ENCODE measurements at places on chromosomes 6 and 20.
A peak's percentile ranks its signal among the peaks of the same experiment; 100 is the strongest.

GRCh38 chr6:13908955-13909381, 15.8 kb upstream of the RNF182 start:
- peak; percentile 21 for DNase-seq

DNA sequence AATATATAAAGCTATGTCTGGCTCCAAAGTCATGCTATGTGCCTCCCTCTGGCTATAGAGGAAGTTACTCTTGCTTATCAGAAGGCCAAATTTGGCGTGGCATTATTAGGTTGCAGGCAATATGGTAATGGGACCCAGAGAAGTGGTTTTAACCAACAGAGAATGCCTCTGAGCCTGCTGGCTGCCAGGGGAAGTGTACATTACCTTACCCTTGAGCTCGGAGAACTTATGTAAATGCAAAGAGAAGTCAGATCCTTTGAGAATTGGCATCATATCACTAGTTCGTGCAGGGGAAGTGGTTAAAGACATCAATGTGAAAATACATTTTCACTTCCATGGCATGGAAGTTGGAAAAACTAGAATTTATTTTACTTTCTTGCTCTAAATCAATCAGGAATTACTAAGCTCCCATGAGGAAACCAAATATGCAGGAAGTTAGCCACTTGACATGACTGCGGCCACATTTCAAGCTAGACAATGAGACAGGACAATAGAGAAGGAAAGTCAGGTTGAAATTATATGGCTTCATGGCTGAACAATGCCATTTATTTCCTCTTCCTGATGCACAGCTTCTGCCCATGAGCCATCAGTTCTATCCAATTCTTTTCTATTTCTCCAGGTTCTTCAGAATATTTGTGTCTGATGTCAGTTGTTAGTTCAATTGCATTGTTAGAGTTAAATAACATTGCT, 134.0 kb upstream of the PHACTR1 start:
- DNase-seq = no peak

DNA sequence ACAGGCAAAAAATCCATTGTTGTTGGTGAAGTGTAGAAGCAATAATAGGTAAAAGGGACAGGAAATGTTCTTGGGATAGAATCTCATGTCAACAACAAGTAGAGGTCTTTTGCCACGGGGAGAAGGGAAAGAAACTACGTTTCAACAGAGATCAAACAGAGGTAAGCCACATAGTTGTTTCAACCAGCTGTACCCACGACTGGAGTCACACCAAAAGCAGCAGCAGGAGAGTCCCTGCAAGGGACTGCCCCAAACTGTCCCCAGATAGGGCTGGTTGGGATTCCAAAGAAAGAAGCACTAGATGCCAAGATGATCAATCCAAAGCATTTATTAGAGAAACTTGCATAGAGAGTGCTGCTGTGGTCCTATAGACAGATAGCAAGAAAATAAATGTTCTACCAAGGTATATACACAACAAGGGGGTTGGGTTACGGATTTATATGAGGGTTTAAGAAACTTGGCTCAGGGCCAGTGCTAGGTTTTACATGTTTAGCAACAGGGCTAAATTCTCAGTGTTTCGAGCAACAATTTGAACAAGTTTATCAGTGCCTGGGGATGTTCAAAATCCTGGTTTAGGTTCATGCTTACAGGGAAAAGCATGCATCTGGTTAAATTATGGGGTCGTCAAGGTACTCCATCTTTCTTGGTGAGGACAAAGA, 466.5 kb downstream of the MMUT start:
- no peak for DNase-seq

- DNase-seq = no peak
These were observed 44.7 kb upstream of the ADIG start for GRCh38 chr20:38536310-38536709.

DNA sequence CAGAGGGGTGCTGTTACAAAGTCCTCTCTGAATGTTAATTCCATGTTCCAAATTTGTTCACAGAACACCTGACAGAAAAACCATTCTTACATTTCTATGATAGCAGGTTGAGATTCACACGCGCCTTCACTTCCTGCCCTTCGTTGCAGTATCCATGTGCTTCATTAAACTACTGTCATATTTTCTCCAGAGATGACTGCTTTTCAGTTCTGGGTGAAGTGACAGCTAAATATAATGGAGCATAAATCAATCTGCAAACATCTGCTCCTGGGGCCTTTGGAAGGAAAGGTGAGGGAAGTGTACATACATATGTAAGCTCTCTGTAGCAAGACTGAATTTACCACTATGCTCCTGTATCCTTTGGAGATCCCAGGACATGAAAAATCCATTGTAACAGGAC, 750.2 kb downstream of the HDGFL1 start:
- DNase-seq = no peak

- no peak for DNase-seq
These were observed 91.0 kb downstream of the SCP2D1 start for GRCh38 chr20:18904624-18905023.

- no peak for DNase-seq
These were observed 89.4 kb downstream of the RTN4IP1 start for GRCh38 chr6:106539936-106540335.

- DNase-seq = no peak
These were observed 9.8 kb downstream of the ADRM1 start for GRCh38 chr20:62312662-62312977.

DNA sequence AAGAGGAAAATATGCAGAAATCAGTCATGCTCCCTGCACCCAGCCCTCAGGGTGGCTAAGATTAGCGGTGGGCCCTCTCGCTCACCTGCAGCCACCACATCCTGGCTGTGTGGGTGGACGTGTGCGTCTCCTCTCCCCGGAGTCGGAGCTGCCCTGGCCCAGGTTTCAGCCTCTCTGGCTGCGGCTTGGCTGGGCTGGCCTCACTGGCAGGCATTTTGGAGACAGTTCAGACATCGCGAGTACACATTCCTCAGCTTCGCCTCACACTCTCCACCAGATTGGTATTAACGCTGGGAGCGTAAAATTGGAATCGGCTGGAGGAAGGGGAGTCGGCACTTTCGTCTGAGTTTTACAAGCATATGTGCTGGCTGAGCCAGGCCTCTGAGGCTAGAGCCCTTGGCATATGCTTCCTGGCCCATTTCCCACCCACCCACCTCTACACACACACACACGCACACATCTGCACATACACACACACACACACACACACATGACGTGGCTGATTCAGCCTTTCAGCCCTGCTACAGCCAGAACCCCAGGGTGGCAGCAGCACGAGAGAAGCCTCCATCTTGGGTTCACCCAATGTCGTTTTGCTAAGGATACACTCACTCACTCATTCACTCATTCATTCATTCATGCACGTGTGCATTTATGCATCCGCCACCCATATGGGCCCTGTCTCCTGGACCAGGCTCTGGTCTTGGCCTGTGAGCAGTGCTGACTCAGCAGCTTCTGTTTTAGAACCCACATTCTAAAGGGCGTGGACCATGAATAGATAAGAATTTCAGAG, 42.9 kb downstream of the BCAS4 start:
- DNase-seq = no peak

GRCh38 chr6:150343434-150343833, 25.4 kb upstream of the IYD start:
- DNase-seq = no peak

- DNase-seq = no peak
These were observed 51.2 kb upstream of the UBR2 start for GRCh38 chr6:42512579-42512978.

DNA sequence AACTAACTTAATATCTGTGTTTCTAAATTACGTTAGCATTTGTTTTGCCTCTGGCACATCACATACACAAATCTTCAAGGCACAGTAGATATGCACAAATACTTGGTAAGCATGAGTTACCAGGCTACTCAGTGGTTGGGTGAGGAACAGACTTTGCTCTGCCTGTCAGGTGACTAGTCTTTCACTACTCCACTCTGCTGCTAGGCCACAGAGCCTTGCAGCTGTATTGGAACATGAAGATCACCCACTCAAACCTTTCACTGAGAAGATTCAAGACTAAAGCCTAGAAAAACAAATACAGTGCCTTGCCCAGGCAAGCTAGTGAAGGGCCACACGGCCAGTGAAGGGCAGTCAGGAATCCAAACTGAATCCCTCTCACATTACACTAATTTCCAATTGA, 47.0 kb downstream of the DTNBP1 start:
- DNase-seq = no peak

GRCh38 chr20:44924541-44924940, 14.7 kb downstream of the PABPC1L start:
- DNase-seq = no peak

DNA sequence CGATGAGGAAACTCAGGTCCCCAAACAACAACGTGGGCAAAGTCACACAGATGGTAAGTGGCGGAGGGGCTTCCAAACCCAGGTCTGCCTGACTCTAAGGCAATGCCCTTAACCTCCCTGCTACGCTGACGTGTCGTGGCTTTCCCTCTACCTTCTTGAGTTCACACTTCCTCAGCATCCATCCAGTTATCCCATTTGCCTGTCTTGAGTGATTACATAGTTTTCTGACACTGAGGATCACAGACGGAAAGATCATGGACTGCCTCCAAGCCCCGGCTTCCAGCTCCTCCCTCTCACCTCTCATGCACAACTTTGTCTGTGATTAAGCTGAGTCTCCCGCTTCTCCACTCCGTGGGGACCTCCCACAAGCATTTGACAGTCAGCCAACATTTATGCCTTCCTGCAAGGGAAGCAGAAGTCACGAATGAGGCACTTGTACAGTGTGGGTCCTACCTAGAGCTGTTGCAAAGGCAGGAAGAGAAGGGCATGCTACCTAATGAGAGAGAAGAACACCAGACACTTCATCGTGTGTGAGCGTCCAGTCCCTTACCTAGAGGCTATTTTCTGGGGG, 33.8 kb downstream of the TBC1D7 start:
- DNase-seq = no peak

DNA sequence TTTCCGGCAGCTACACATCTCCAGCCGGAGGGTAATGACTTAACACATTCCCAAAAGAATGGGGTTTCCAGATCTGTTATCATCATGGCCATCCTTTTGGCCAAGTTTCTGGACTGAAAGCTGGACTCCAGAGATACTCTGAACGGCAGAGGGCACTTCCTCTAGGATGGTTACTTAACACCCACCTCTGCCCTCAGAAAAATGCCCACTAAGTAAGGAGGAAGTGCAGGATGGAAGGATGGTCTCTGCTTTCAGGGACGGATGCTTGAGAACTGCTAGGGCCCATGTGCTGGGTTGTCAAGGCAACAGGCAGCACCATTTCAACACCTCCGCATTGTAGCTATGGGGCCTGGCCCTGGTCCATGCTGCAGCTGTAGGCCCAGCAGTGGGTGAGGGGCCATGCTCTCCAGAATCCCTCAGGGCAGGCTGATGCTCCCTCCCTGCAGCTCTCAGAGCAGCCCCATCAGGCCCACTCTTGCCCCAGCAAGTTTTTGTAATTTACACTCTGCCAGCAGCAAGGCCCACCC, 16.5 kb upstream of the TGM3 start:
- no peak for DNase-seq

- DNase-seq = no peak
These were observed 29.8 kb downstream of the SNAI1 start for GRCh38 chr20:50012282-50013263.

- DNase-seq = no peak
These were observed 16.7 kb downstream of the HMGN4 start for GRCh38 chr6:26554697-26555504.

DNA sequence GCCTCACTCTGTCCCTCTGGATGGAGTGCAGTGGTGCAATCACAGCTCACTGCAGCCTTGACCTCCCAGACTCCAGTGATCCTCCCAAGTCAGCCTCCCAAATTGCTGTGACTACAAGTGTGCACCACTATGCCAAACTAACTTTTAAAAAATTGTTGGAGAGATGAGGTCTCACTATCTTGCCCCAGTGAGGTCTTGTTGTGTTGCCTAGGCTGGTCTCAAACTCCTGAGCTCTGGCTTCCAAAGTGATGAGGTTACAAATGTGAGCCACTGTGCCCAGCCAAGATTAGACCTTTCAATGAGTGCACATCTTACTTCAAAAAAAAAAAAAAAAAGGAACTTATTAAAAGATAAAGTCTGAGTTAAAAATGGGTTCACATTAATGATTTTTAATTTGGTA, 1838.1 kb upstream of the DEFB115 start:
- DNase-seq = no peak

- DNase-seq = no peak
These were observed 82.8 kb downstream of the CD40 start for GRCh38 chr20:46200582-46201570.

DNA sequence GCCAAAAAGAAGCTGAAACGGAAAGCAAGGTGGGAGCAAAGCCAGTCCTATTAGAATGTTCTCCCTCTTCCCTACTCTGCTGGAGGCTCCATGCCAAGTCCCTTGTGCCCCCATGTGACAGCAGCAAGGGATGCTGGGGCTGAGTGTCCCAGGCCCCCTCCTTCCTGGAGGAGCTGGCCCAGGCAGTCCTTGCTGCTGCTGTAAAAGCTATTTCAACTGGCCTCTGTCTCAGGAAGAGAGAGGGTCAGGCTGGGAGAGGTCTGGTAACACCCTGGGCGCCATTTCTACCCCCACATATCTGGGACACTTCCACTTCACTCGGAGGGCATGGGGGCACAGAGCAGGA, 25.0 kb downstream of the TTBK1 start:
- no peak for DNase-seq

GRCh38 chr20:47669489-47669888, 115.8 kb downstream of the SULF2 start:
- no peak for DNase-seq

GRCh38 chr20:23302386-23302785, 48.2 kb upstream of the NXT1 start:
- no peak for DNase-seq

- DNase-seq = no peak
These were observed 262.0 kb upstream of the RIN2 start for GRCh38 chr20:19495905-19496703.

- peak; percentile 2 for DNase-seq
These were observed 582.2 kb upstream of the FLRT3 start for GRCh38 chr20:14919501-14920081.

DNA sequence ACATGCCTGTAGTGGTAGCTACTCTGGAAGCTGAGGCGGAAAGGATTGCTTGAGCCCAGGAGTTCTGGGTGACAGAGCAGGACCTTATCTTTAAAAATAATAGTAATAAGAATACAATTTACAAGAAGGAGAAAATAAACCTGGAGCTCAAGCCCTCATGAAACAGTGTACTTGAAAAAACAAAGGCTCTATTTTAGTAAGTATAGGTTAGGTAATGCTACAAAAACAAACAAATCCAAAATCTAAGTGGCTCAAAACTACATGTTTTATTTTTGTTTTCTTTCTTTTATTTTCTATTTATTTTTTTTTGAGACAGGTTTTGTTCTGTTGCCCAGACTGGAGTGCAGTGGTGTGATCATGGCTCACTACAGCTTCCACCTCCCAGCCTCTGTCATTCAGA, 57.6 kb upstream of the SLC23A2 start:
- no peak for DNase-seq

DNA sequence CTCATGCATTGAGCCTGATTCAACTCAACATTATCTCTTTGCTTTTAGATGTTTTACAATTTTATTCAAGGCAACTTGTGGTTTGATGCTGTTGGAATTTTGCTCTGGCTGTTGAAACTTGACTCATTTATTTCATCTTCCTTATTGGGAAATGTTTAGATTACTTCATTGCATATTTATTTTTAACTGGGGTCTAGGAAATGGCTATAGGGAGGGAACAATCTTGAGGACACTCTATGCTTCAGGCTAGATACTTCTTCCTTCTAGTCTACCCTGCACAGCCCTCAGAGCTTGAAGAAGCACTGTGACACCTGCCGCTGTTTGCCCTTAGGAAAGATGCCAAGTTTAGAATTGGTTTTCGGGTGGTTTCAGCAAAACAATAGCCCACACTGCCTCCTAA, 183.4 kb downstream of the ADGRG6 start:
- DNase-seq = no peak

Measured in NCI-H2107 (cell line).